Cardiac ventricle fibroblast (primary cell): ENCODE measurements at places on chromosomes 16 and 17. TPM values are rescaled to one million over a fixed set of nuclear protein-coding genes. Genes with fewer than 3 reads are reported as not detected.

Gene HOXB4
- 0.10 TPM in 1 of 2 replicates, not detected in the other for total RNA-seq

Gene MVP
- 224 and 249 TPM in 2 replicates for total RNA-seq

Gene FOXN1
- total RNA-seq = not detected in 2 replicates

Gene BCL6B
- total RNA-seq = 1.9 and 2.6 TPM in 2 replicates

Gene HCRT
- not detected in 2 replicates for total RNA-seq

Gene SLC16A5
- total RNA-seq = 2.8 and 4.2 TPM in 2 replicates
